Epithelial cell of proximal tubule (primary cell): ENCODE measurements at places on chromosomes 2 and 18. TPM values are rescaled to one million over a fixed set of nuclear protein-coding genes. Genes with fewer than 3 reads are reported as not detected.

CRACDL gene
- 0.29 and 1.0 TPM in 2 replicates for total RNA-seq

DNA sequence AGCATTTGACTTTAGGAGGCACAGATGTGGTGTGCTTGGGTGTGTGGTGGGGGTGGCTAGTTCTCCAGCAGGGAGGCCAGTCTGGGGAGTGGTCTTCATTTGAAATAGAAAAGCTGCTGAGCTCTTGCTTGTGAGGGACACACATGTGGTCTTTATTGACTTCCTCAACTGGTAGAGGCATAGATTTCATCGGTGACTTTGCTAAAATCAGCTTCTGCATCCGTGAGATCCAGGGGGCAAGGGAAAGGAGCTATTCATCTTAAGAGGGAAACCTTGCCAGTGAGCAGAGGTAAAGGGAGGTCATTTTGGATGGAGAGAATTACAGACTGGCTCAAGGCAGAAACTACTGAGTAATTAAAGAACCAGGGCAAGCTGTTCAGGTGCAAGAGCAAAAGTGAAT, 4.7 kb downstream of the MAPRE3 start:
- no peak for DNase-seq

PCARE gene
- total RNA-seq, result not detected in 2 replicates

- DNase-seq, result no peak
Observed at GRCh38 chr2:37708146-37708545, 36.7 kb upstream of the CDC42EP3 start.

- no peak for DNase-seq
Observed at GRCh38 chr2:161075701-161076100, 84.5 kb upstream of the TANK start.

DNA sequence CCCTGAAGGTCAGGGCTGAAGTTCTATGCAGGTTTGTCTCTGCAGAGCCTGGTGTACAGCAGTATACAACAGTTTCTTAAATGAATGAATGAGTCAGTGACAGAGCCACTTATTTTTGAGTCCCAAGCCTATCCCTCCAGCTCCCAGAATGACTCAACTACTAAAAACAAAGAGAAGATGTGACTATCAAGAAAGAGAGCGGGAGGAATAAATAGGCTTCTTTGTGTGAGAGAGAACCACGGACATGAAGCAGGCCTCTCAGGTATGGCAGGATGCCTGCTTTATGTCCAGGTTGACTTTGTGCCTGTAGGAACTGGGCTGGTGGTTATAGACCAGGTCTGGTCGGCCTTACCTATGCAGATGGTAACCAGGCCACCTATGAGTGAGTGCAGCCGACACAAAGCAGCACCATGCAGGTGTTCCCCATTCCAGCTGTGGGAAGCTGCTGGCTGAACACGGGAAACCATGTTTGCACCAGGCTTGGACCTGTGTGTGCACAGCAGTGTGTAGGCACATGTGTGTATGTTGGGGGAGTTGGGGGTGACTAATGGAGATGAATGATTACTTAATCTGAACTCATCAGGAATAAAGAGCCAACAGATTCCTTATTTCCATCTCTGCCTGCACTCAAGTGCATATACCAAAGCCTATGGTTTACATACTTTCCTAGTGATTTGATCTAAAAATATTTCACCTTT, 171.0 kb downstream of the OSR1 start:
- no peak for DNase-seq

- DNase-seq, result no peak
Observed at GRCh38 chr2:217065695-217066405, 206.0 kb upstream of the TNP1 start.

ARHGAP28 gene
- 2.2 and 2.3 TPM in 2 replicates for total RNA-seq

CDH2 gene
- 74.5 and 78.2 TPM in 2 replicates for total RNA-seq

- DNase-seq, result no peak
Observed at GRCh38 chr2:36393738-36394256, 38.2 kb downstream of the CRIM1 start.
